ENCODE measurements at places on chromosomes 4 and X.

DNA sequence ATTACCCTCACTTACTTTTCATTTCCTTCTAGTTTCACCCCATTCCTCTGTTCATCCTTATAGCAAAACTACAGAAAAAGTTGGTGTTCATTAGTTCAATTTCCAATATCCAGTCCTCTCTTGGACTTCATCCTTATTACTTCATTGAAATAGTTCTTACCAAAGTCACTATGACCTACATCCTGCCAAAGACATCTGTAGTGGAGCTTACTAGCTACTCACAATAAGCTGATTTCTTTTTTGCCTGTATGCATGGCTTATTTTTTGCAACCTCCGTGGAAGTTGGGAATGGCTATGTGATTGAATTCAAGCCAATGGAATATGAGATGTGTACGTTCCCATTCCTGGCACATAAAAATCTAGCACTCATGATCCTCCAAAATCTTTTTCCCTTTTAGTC, 4.6 kb upstream of the CDKL2 start:
- DNase-seq = no peak

GRCh38 chr4:30718021-30718542, 2.1 kb upstream of the PCDH7 start:
- no peak for DNase-seq

DNA sequence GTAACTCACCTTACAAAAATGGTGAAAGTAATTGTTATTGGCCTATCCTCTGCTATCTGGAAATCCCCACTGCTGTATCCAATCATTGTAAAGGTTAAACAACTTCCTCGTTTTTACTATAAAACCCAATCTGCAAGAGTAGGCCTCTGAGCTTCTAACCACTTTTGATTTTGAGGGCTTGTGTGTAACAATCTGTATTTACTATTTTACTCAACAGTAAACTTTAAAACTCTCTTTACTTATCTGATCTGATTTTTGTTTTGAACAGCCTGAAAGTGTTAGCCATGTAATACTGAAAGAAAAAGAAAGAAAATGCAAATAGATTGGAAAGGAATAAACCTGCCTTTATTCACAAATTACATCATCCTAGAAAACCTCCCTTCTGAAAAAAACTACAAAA, 63.1 kb downstream of the SLC10A7 start:
- no peak for DNase-seq

DNA sequence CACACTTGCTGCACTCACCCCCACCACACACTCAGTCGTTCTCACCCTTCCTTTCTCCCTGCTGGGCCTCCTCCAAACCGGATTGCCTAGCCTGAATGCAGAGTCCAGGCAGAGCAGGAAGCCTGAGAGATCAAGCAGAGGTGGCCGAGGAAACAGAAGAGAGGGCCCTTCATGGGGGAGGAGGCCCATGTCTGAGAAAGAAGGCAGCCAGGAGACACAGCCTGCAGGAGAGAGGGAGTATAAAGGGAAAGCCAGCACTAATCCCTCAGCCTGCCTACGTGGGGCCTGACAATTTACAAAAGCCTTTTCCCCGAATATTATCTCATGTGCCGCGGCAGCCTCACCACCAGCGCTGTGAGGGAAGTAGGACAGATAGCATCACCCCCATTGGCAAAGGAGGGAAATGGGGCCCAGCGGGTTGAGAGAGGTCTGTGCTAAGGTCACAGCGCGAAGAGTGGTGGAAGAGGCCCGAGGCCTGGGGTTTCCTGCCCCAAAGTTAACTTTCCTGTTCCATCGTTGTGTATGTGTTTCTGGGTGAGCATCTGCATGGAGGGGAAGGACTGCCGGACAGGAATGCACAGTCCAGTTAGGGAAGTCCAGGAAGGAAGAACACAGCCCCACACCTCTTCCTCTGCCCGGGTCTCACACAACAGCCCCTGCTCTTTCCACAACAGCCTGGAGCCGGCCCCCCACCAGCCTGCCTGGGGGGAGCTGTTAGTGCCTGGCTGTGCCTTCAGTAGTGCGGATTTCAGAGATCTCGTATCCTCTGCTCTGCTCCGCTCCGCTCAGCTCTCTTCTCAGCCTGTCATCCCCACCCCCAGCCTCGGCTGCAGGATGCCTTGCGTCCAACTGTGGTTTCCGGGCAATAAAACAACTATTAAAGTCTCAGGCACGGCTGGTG, 50.9 kb upstream of the BCOR start:
- no peak for DNase-seq

- no peak for DNase-seq
Measured at GRCh38 chr4:128166982-128167381, 105.9 kb downstream of the LARP1B start.

DNA sequence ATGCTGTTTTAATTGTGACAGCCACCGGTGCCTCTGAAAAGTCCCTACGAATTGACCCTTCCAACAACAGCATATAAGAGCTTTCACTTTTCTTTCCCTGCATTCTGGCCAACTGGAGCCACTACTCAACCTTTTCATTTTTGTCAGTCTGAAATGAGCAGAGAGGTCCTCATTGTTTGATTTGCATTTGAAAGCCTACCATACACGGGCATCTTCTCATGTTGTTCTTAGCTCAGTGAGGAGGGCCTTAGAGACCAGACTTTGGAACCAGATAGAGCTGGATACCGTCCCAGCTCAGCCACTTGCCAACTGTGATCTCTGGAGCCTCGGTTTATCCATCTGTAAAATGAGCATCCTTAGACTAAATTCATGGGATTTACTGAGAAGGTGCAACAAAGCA, 16.9 kb upstream of the TMSB4X start:
- DNase-seq = no peak

GRCh38 chr4:18130256-18130655, 108.7 kb upstream of the LCORL start:
- DNase-seq = no peak

GRCh38 chr4:186105647-186106321, 1.3 kb downstream of the FAM149A start:
- no peak for DNase-seq

Measured in brain pericyte (primary cell).